ENCODE measurements at places on chromosomes 6 and 20. TPM values are rescaled to one million over a fixed set of nuclear protein-coding genes. Genes with fewer than 3 reads are reported as not detected.

DNA sequence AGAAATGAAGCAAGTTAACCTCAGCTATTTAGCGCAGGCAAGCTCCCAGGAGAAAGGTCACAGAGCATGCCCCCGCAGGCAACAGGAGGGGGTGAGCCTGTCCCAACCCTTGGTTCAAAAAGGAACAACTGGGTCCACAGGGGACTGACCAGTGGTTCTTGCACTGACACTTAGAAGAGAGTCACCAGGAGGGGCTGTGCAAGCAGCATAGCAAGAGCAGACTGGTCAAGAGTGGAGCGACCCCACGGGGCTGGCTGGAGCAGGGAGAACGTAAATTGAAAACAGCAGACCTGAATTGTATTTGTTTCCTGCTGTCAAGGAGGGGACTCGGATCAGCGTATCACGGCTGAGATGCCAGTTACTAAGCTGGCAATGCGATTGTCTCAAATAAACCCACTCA is 32.8 kb downstream of the GABRR1 start:
- H3K27ac ChIP-seq, result peak overlapping the region; percentile 29
- no peak overlapping the region for H3K4me3 ChIP-seq
- peaks cover 5% of the 10 kb centered on the region for H3K4me1 ChIP-seq
- DNase-seq, result peak; percentile 7
- H3K27me3 ChIP-seq, result no peaks in the 10 kb centered on the region
- no peaks in the 10 kb centered on the region for H3K36me3 ChIP-seq

Gene C6orf141
- 0.89 TPM for total RNA-seq

GRCh38 chr6:138225953-138226352 is 7.7 kb upstream of the PBOV1 start:
- no peaks in the 10 kb centered on the region for H3K36me3 ChIP-seq
- H3K4me1 ChIP-seq, result no peaks in the 10 kb centered on the region
- H3K27me3 ChIP-seq, result peaks cover 2% of the 10 kb centered on the region
- no peak overlapping the region for H3K4me3 ChIP-seq

Gene SIRPA
- 10.7 TPM for total RNA-seq

GRCh38 chr20:21577551-21577950 is 63.7 kb upstream of the NKX2-2 start:
- no peaks in the 10 kb centered on the region for H3K4me1 ChIP-seq
- H3K27me3 ChIP-seq, result peaks cover 91% of the 10 kb centered on the region
- H3K27ac ChIP-seq, result no peak overlapping the region
- H3K36me3 ChIP-seq, result no peaks in the 10 kb centered on the region
- no peak overlapping the region for H3K4me3 ChIP-seq

- H3K36me3 ChIP-seq, result no peaks in the 10 kb centered on the region
- H3K27me3 ChIP-seq, result no peaks in the 10 kb centered on the region
- peaks cover 37% of the 10 kb centered on the region for H3K4me1 ChIP-seq
- H3K27ac ChIP-seq, result no peak overlapping the region
Measured at GRCh38 chr20:44354979-44355497, 461 bp upstream of the HNF4A start.

DNA sequence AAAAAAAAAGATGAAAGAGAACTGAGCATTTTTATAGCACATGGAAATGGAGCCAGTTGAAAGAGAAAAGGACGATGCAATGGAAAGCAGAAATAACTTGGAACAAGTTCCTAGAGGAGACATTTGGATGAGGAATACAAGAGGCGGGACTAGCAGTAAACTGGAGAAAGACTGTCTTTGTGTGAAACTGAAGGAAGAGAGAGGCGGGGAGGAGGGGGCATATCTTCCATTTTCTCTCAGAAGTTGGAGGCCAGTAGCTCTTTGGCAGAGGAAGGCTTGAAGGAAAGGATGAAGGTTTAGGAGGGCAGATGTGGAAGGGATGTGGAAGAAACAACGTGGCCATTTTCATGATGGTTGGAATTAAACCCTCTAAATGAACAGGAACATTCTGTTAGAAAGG is 33.0 kb upstream of the ADGRF1 start:
- peak overlapping the region; percentile 7 for H3K27ac ChIP-seq
- no peaks in the 10 kb centered on the region for H3K36me3 ChIP-seq
- H3K27me3 ChIP-seq, result no peaks in the 10 kb centered on the region
- no peak overlapping the region for H3K4me3 ChIP-seq
- peaks cover 20% of the 10 kb centered on the region for H3K4me1 ChIP-seq

DNA sequence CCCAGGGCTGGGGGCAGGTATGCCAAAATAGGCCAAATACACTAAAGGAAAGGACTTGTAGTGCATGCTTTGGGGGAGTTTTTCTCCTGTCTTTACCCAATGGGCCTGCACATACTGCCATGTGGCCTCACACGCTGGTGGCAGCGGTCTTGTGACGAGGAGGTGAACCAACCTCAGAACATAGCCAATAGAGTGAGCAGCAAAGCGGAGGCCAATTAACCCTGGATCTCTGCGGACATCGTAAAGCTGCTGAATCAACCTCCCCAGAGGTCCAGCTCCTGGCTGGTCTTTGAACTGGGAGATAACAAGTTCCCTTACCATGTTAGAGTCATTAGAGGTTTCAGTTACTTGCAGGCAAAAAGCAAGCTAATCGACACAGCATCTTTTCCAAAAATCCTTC is 280.1 kb downstream of the PREX1 start:
- peaks cover 10% of the 10 kb centered on the region for H3K4me1 ChIP-seq
- H3K27ac ChIP-seq, result no peak overlapping the region
- H3K36me3 ChIP-seq, result no peaks in the 10 kb centered on the region

Gene COL19A1
- total RNA-seq, result not detected

- H3K4me1 ChIP-seq, result peaks cover 6% of the 10 kb centered on the region
- H3K27ac ChIP-seq, result no peak overlapping the region
- no peak overlapping the region for H3K4me3 ChIP-seq
- no peaks in the 10 kb centered on the region for H3K27me3 ChIP-seq
- DNase-seq, result no peak
- no peaks in the 10 kb centered on the region for H3K36me3 ChIP-seq
Measured at GRCh38 chr6:107272246-107272645, 156.9 kb upstream of the BEND3 start.

GRCh38 chr6:56616967-56617366 is 25.7 kb downstream of the DST start:
- peaks cover 4% of the 10 kb centered on the region for H3K36me3 ChIP-seq
- H3K27me3 ChIP-seq, result no peaks in the 10 kb centered on the region
- H3K4me1 ChIP-seq, result no peaks in the 10 kb centered on the region
- H3K27ac ChIP-seq, result no peak overlapping the region
- no peak overlapping the region for H3K4me3 ChIP-seq
- DNase-seq, result no peak

DNA sequence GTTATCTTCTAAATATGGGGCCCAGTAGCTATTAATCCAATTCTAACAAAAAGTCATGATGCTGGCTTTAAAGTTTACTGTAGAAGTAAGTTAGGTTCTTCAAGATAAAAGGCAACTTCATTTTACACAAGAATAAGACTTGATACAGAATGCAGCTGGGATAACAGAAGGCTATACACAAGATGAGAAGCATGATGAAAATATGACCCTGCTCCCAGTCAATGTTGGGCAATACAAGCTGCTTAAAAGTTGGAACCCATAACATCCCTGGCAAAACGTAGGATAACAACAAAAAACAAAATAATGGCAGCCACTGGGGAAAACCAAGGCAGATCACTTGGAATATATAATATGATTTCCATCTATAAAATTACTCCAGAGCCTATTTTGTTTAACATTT is 87.6 kb upstream of the RSPO3 start:
- no peak for DNase-seq
- no peaks in the 10 kb centered on the region for H3K27me3 ChIP-seq
- no peaks in the 10 kb centered on the region for H3K36me3 ChIP-seq
- H3K4me1 ChIP-seq, result no peaks in the 10 kb centered on the region
- no peak overlapping the region for H3K27ac ChIP-seq
- no peak overlapping the region for H3K4me3 ChIP-seq

Gene DOP1A
- 17.8 TPM for total RNA-seq

GRCh38 chr6:12039540-12040459 is 27.7 kb downstream of the HIVEP1 start:
- peaks cover 18% of the 10 kb centered on the region for H3K4me1 ChIP-seq
- no peak overlapping the region for H3K27ac ChIP-seq
- H3K27me3 ChIP-seq, result no peaks in the 10 kb centered on the region

Gene SAMD10
- 8.0 TPM for total RNA-seq

DNA sequence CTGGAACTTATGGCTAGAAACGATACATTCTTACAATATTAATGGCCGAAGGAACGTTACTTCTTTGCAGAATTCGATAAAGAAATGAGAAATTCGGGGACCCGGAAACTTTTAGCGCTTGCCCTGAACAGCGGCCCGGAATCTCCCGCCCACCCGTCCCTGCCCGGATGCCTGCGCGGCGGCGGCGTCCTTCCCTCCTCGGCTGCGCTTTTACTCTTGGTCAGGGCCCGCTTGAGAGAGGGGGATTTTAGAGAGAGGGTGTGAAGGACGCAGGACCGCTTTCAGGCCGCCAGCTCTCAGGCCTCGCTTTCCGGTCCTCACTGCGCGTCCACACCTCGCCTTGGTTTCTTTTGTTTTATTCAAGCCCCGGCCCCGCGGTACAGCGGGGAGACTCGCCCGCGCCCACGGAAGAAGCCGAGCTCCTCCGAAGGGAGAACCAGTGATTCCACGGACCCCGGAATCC is 243.7 kb downstream of the ARID1B start:
- DNase-seq, result no peak
- peak overlapping the region; percentile 98 for H3K27ac ChIP-seq
- no peaks in the 10 kb centered on the region for H3K36me3 ChIP-seq

- H3K27me3 ChIP-seq, result no peaks in the 10 kb centered on the region
- no peak overlapping the region for H3K4me3 ChIP-seq
- peaks cover 6% of the 10 kb centered on the region for H3K36me3 ChIP-seq
- H3K4me1 ChIP-seq, result peaks cover 8% of the 10 kb centered on the region
- no peak overlapping the region for H3K27ac ChIP-seq
- no peak for DNase-seq
Measured at GRCh38 chr6:139676718-139677117, 302.3 kb upstream of the CITED2 start.

GRCh38 chr6:142035890-142036289 is 96.8 kb upstream of the GJE1 start:
- DNase-seq, result no peak
- no peaks in the 10 kb centered on the region for H3K4me1 ChIP-seq
- H3K36me3 ChIP-seq, result no peaks in the 10 kb centered on the region
- H3K4me3 ChIP-seq, result no peak overlapping the region
- no peak overlapping the region for H3K27ac ChIP-seq
- H3K27me3 ChIP-seq, result no peaks in the 10 kb centered on the region

Data from neural crest cell (in vitro differentiated cells).